Aorta (tissue), 5 donors: ENCODE measurements at places on chromosomes 13 and 19. TPM values are rescaled to one million over a fixed set of nuclear protein-coding genes. Genes with fewer than 3 reads are reported as not detected.

DNA sequence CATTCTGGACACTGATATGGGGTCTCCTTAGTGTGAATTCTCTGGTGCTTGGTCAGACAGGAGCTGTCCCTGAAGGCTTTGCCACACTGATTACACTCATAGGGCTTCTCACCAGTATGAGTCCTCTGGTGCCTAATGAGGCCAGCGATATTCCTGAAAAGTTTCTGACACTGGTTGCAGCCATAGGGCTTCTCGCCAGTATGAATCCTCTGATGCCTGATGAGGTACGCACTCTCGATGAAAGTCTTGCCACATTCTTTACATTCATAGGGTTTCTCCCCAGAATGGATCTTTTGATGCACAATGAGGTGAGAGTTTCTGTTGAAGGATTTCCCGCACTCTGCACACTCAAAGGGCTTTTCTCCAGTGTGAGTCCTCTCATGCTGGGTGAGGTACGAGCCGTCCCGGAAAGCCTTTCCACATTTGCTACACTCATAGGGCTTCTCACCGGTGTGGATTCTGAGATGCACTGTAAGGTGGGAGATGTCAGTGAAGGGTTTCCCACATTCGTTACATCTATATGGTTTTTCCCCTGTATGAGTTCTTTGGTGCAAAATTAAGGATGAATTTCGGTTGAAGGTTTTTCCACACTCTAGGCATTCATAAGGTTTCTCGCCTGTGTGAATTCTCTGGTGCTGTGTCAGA is 22.4 kb downstream of the ZNF329 start:
- no peaks in the 10 kb centered on the region for H3K4me1 ChIP-seq
- no peak for DNase-seq
- no peaks in the 10 kb centered on the region for H3K27me3 ChIP-seq
- peaks cover 40% of the 10 kb centered on the region for H3K36me3 ChIP-seq

Gene CEACAM8
- polyA plus RNA-seq = not detected

GRCh38 chr19:4362101-4362828 is 18.9 kb downstream of the MPND start:
- DNase-seq = peak; percentile 48
- no peak overlapping the region for H3K4me3 ChIP-seq
- H3K4me1 ChIP-seq = no peaks in the 10 kb centered on the region

GRCh38 chr13:26976313-26976712 is 195.3 kb downstream of the USP12 start:
- H3K4me1 ChIP-seq = no peaks in the 10 kb centered on the region
- H3K27me3 ChIP-seq = no peaks in the 10 kb centered on the region
- no peak overlapping the region for H3K4me3 ChIP-seq
- H3K27ac ChIP-seq = no peak overlapping the region
- DNase-seq = no peak

DNA sequence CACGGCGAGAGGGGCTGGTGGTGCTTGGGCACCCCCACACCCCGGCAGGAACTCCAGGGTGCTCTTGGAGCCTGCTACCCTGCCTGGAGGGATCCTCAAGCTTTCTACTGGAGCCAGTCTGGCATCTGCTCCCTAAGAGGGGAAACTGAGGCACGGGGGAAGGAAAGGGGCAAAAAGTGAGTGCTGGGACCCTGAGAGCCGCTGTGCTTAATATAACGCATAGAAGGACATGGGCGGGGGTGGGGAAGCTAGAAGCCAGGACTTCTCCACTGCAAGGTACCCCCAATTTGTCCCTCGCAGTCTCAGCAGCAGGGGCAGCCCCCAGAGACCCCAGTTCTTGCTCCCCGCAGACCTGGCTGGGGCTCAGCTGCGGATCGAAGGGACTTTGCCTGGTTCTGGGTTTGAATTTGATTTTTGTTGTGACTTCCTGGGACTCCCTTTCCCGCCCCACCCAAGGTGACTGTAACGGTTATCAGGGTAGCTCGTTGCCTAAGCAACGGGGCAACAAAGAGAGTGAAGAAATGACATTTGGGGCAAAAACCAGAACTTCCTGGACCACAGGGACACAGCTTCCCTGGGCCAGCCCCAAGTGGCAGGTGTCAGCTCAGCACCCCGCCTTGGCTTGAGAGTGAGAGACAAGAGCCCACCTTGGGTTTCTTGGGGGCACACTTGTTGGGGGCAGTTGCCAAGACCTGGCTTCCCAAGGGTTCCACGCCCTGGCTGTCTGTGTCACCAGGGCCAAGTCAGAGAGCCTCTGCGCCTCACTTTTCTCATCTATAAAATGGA is 638 bp downstream of the ADGRE5 start:
- H3K27ac ChIP-seq = peak overlapping the region; percentile 91
- DNase-seq = peak; percentile 77
- H3K4me1 ChIP-seq = no peaks in the 10 kb centered on the region

DNA sequence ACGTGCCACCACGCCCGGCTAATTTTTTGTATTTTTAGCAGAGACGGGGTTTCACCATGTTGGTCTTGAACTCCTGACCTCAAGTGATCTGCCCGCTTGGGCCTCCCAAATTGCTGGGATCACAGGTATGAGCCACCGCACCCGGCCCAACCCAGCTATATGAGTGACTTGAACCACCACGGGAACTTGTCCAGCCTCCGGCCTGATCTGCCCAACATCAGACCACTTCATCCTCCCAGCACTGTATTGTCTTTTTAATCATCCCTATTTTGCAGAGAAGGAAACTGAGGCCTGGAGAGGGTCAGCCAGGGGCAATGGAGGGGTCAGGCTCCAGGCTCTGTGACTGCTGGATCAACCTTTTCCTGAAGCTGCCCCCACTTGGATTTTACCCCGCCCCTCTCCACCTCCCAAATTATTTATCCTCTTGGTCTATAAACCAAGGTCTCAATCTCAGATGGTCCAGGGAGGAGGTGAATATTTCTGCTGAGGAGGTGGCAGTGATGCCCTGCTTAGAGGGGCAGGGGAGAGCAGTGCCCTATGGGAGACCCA is 893 bp upstream of the PLIN3 start:
- no peak for DNase-seq
- H3K27ac ChIP-seq = no peak overlapping the region
- no peaks in the 10 kb centered on the region for H3K27me3 ChIP-seq
- no peak overlapping the region for H3K4me3 ChIP-seq
- no peaks in the 10 kb centered on the region for H3K36me3 ChIP-seq
- H3K4me1 ChIP-seq = no peaks in the 10 kb centered on the region

GRCh38 chr13:77544355-77544754 is 8.8 kb downstream of the SCEL start:
- H3K27ac ChIP-seq = no peak overlapping the region
- no peaks in the 10 kb centered on the region for H3K27me3 ChIP-seq
- H3K4me3 ChIP-seq = no peak overlapping the region
- H3K4me1 ChIP-seq = no peaks in the 10 kb centered on the region

DNA sequence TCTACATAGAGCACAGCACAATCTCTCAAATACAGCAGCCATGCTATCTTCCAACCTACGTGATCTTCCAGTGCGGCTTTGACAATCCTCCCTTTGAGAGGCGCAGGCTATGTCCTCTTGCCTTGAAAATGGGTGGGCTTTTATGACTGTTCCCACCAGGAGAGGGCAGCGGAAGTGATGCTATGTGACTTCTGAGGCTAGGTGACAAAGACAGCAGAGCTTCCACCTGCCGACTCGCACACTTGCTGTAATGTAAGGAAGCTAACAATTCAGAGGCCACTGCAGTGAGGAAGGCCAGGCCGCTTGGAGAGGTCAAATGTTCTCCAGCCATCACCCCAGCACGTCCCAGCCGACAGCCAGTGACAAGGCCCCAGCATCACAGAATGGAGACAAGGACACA is 65.8 kb downstream of the MRPL57 start:
- H3K27me3 ChIP-seq = no peaks in the 10 kb centered on the region
- no peak overlapping the region for H3K4me3 ChIP-seq
- no peaks in the 10 kb centered on the region for H3K36me3 ChIP-seq

Gene EPSTI1
- polyA plus RNA-seq = 3.6 TPM

DNA sequence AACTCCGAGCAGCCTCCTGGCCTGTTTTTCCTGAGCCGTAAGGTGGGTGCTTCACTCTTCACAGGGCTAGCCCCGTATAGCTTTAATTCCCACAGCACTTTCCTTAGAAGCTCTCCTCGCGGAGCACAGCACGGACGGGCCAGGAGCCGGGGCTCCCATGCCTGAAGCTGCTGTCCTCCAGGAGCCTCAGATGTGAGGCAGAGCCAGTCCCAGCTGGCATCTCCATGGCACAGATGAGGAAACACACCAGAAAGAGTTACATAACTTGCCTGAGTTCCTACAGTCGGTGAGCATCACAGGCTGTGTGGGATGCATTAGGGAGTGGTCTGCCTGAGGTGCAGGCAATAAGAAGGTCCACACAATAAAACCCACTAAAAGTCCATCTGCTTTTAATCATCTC is 118.5 kb downstream of the ATP8A2 start:
- H3K4me1 ChIP-seq = no peaks in the 10 kb centered on the region
- no peak overlapping the region for H3K27ac ChIP-seq
- no peak overlapping the region for H3K4me3 ChIP-seq
- H3K27me3 ChIP-seq = no peaks in the 10 kb centered on the region
- no peak for DNase-seq

- H3K36me3 ChIP-seq = no peaks in the 10 kb centered on the region
- H3K4me1 ChIP-seq = no peaks in the 10 kb centered on the region
- H3K27ac ChIP-seq = no peak within 1 kb of the TSS
- no peaks in the 10 kb centered on the region for H3K27me3 ChIP-seq
- DNase-seq = no peak
- H3K4me3 ChIP-seq = peak within 1 kb of the TSS; percentile 22
Measured at GRCh38 chr19:47019431-47020041, at the start of gene NPAS1. TSS of gene NPAS1 (plus strand) at chr19:47019837. CDS start at chr19:47021048, 1,211 bp downstream.

- no peaks in the 10 kb centered on the region for H3K27me3 ChIP-seq
- no peak for DNase-seq
- no peaks in the 10 kb centered on the region for H3K36me3 ChIP-seq
Measured at GRCh38 chr13:44064357-44064756, 184.7 kb downstream of the LACC1 start.

Gene SIGLEC7
- 2.3 TPM for polyA plus RNA-seq

GRCh38 chr13:111370570-111371535 is 50.4 kb downstream of the TEX29 start:
- no peaks in the 10 kb centered on the region for H3K4me1 ChIP-seq
- no peak overlapping the region for H3K27ac ChIP-seq
- no peaks in the 10 kb centered on the region for H3K27me3 ChIP-seq
- no peaks in the 10 kb centered on the region for H3K36me3 ChIP-seq
- DNase-seq = no peak

- no peaks in the 10 kb centered on the region for H3K36me3 ChIP-seq
- H3K4me1 ChIP-seq = no peaks in the 10 kb centered on the region
- H3K27me3 ChIP-seq = peaks cover 2% of the 10 kb centered on the region
- DNase-seq = no peak
- H3K27ac ChIP-seq = no peak overlapping the region
Measured at GRCh38 chr19:48962849-48963165, 2.3 kb upstream of the FTL start.

Gene SBK2
- not detected for polyA plus RNA-seq

DNA sequence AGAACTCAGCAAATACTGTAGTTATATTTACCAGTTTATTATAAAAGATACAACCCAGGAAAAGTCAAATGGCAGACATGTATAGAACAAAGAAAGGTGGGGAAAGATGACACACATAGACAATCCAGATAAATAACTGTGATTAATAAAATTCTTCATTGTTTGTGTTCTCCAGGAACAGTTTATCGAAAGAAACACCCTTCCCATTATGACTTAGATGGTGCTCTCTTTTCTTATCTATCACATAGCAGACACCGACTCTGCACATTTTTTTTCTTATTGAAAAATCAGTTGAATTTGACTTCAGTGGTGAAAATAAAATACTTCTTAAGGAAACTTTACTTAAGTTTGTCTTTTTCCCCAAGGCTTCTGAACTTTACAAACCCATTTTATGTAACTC is 6.2 kb downstream of the ZNF708 start:
- H3K4me3 ChIP-seq = no peak overlapping the region
- H3K27ac ChIP-seq = no peak overlapping the region
- H3K36me3 ChIP-seq = no peaks in the 10 kb centered on the region

Gene NLRP9
- polyA plus RNA-seq = not detected

Gene ZNF534
- not detected for polyA plus RNA-seq

Gene ZNF135
- polyA plus RNA-seq = 2.1 TPM

DNA sequence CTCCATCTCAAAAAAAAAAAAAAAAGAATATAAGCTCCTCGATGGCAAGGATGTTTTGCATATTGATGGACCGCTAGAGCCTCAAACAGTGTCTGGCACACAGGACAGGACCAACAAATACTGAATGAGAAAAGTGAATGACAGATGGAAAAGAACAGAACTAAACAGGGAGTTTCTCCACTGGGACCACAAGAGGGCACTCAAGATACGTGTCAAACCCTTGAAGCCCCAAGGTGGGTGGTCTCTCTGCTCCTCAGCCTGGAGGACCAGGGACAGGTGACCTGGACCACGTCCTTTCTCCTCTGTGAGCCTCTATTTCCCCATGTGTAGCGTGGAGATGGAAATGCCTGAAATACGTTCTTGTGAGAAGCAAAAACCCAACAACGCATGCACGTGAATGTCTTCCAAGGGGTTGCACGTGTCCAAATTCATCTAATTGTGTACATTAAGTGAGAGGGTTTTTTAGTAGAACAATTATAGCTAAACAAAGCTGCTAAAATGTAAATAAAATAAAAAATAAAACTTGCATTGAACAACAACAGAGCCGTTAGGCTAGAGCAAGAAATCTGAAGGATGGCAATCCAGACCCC is 5.7 kb upstream of the CDC42EP5 start:
- no peak overlapping the region for H3K4me3 ChIP-seq
- no peaks in the 10 kb centered on the region for H3K27me3 ChIP-seq
- H3K36me3 ChIP-seq = no peaks in the 10 kb centered on the region
- DNase-seq = no peak
- H3K27ac ChIP-seq = no peak overlapping the region

- peaks cover 2% of the 10 kb centered on the region for H3K27me3 ChIP-seq
- no peaks in the 10 kb centered on the region for H3K36me3 ChIP-seq
- no peak overlapping the region for H3K27ac ChIP-seq
- H3K4me1 ChIP-seq = no peaks in the 10 kb centered on the region
- no peak for DNase-seq
- no peak overlapping the region for H3K4me3 ChIP-seq
Measured at GRCh38 chr13:27415116-27415515, 9.3 kb upstream of the GTF3A start.

DNA sequence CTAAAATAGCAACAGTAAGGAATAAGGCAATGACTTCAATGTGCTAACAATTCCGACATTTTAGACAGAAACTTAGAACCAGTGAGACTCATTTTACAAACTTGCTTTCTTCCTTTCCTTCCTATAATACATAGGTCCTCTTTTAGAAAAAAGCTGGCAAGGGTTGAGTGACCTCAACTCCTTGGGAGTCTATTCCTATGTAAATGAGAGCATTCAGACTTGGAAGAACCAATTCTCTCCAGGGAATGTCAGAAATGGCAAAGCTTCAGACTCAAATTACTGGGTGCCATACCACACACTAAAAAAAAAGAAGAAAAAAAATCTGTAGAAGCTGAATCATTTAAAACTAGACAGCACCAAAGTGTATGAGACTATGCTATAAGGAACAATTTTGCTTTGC is 1328.2 kb downstream of the OLFM4 start:
- no peak overlapping the region for H3K4me3 ChIP-seq
- DNase-seq = no peak
- no peak overlapping the region for H3K27ac ChIP-seq
- H3K27me3 ChIP-seq = no peaks in the 10 kb centered on the region

- H3K4me1 ChIP-seq = no peaks in the 10 kb centered on the region
- H3K36me3 ChIP-seq = no peaks in the 10 kb centered on the region
- no peak overlapping the region for H3K27ac ChIP-seq
- no peak overlapping the region for H3K4me3 ChIP-seq
Measured at GRCh38 chr13:40172878-40173277, 493.6 kb downstream of the FOXO1 start.

- H3K4me1 ChIP-seq = no peaks in the 10 kb centered on the region
- DNase-seq = no peak
- H3K36me3 ChIP-seq = no peaks in the 10 kb centered on the region
- no peak overlapping the region for H3K4me3 ChIP-seq
Measured at GRCh38 chr13:37385956-37386670, 212.5 kb downstream of the POSTN start.
